ENCODE measurements at places on chromosomes 13 and 19.

DNA sequence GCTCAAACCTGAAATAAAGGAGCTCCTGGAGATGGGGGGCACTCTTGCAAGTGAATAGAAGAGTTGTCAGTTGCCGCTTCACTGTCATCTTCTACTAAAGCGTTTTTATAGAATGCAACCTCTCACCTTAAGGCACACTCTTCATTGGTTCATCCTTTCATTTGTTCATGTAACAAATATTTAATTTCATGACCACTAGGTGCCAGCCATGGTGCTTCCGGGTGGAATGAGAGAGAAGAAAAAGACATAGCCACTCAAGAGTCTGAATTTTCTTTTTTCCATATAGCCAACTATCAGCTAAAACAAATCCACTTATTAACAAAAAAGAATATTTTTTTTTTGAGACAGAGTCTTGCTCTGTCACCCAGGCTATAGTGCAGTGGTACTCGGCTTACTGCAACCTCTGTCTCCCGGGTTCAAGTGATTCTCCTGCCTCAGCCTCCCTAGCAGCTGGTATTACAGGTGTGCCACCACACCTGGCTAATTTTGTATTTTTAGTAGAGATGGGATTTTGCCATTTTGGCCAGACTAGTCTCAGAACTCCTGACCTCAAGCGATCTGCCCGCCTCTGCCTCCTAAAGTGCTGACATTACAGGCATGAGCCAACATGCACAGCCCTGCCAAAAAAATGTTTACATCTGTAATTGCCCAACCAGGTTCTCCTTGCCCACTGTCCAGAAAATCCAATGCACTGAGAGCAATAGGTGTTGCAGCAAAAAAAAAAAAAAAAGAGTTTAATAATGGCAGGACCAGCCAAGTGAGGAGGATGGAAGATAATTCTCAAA lies 22.1 kb upstream of the SACS start:
- DNase-seq: no peak

- no peak for DNase-seq
Observed at GRCh38 chr13:45782327-45783045, 69.1 kb downstream of the SIAH3 start.

DNA sequence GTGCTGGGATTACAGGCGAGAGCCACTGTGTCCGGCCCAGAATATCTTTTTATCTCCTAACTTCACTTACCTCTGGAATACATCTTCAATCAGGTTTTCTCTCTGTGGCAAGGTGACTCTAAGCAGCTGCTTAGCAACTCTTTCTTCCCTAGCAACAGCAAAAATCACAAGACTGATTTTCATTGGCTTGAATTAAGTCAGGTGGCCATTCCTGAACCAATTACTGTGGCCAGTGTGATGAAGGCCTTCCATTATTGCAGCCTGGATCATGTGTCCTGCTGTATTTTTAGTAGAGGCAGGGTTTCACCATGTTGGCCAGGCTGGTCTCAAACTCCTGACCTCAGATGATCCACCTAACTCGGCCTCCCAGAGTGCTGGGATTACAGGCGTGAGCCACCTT lies 9.0 kb upstream of the LTBP4 start:
- DNase-seq: no peak

- no peak for DNase-seq
Observed at GRCh38 chr13:47726394-47726793, 274.7 kb downstream of the SUCLA2 start.

GRCh38 chr13:26442541-26442940 lies 114.9 kb upstream of the WASF3 start:
- no peak for DNase-seq

GRCh38 chr13:27120811-27121210 lies 50.8 kb downstream of the USP12 start:
- DNase-seq: no peak

- no peak for DNase-seq
Observed at GRCh38 chr13:112060282-112060830, 6.6 kb upstream of the SOX1 start.

GRCh38 chr13:72728290-72728605 lies 525 bp downstream of the BORA start:
- no peak for DNase-seq

DNA sequence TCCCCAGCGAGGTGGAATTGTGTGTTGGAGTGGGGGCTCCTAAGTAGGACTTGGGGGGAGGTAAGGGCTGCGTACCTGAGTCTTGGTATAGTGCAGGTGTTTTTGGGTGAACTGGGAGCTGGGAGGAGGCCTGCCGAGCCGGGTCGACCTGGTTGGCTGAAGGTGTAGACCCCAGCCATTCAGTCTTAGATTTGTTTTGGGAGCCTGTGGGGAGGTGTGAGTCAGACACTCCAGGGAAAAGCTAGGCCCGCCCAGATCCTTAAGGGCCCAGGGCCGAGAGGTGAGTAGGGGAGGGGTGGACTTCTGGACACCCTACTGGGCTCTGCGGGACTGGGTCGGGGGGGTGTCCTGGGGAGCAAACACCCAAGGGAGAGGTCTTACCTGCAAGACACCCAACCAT lies 935 bp downstream of the CRB3 start:
- DNase-seq: no peak

GRCh38 chr19:46674416-46675178 lies 13.6 kb upstream of the DACT3 start:
- no peak for DNase-seq

DNA sequence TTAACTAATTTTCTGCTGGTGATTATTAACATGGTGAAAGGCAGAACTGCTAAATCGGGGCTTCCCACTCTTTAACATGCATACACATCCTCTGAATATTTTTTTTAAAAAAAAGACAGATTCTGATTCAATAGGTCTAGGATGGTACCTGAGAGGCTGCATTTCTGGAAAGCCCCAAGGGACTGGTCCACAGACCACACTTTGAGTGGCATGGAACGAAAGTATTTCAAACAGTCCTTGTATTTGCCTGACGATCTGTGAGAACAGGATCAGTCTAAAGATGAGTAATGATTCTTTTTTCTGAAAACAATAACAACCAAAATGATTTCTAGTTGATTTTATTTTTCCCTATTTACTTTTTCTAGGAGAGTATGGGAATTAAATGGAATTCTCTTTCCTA lies 16.7 kb upstream of the SPART start:
- DNase-seq: no peak

GRCh38 chr19:1825909-1826556 lies 14.0 kb upstream of the ATP8B3 start:
- peak; percentile 76 for DNase-seq

- no peak for DNase-seq
Observed at GRCh38 chr13:51444922-51445321, 7.9 kb downstream of the INTS6 start.

DNA sequence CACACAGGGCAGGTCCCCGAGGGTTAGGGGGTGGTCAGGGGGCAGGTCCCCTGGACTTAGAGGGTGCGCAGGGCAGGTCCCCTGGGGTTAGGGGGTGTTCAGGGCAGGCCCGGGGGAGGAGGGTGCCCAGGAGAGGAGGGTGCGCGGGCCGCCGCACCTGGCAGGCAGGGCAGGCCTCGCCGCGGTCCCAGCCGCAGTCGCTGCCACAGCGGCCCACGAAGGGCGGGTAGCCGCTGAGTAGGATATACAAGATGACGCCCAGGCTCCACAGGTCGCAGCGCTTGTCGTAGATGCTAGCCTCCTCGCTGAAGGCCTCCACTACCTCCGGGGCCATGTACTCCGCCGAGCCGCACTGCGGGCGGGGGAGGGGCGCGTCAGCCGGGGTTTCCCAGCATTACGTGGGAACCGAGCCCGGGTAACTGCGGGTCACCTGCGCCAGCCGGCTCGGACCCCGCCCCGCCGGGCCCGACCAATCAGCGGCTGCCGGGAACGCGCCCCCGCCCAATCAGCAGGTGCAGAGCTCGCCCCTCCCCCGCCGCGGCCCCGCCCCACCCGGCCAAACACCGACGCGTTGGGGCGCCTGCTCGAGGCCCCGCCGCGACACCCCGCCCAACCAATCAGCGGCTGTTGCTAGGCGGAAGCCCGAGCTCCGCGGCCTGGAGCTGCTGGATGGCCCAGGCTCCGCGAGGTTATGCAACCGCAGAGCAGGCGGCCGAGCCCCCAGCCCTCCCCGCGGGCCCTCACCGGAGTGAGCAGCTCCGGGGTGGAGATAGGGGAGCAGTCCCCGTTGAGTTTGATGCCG lies 9.2 kb downstream of the MKNK2 start:
- peak; percentile 100 for DNase-seq

DNA sequence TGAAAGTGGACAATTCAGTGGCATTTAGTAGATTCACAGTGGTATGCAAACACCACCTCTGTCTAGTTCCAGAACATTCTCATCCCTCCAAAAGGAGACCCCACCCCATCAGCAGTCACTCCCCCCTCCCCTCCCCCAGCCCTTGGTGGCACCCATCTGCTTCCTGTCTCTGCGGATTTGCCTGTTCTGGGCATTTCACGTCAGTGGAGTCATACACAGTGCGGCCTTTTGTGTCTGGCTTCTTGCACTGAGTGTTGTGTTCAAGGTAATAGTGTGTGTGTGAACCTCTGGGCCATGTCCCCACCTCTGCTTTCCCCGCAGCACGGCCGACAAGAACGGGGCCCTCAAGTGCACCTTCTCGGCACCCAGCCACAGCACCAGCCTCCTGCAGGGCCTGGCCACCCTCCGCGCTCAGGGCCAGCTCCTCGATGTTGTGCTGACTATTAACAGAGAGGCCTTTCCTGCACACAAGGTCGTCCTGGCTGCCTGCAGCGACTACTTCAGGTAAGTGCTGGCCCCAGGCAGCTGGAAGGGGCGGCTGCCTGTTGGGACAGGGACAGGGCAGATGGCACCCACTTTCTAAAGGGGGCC lies 19.4 kb upstream of the CRTC1 start:
- DNase-seq: no peak

- no peak for DNase-seq
Observed at GRCh38 chr13:61252213-61252612, 163.4 kb downstream of the PCDH20 start.

DNA sequence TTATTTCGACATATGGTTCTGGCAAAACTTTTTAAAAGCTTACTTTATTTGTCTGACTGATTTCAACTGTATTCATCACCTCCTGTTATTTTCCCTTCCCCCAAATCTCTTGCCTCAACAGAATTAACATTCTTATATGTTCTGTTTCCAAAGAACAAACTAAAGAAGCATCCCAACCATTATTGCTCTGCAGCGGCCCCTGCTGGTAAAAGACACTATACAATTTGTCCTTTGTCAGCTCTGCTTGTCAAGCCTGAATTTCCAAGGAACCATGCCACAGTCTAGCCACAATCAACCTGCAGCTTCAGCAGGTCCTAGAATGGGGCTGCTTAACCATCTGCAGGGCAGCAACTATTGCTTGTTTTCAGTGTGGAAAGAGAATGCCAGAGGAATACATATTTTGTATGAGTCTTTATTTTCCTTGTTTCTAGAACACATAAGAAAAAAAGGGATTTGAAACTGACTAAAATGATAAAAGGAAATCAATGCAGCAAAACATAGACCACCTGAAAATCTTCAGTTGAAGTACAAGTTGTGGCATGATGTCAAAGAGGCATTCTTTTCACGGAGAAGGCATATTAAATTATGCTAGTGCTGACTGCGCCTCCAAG lies 845.3 kb downstream of the DIAPH3 start:
- DNase-seq: peak; percentile 50

DNA sequence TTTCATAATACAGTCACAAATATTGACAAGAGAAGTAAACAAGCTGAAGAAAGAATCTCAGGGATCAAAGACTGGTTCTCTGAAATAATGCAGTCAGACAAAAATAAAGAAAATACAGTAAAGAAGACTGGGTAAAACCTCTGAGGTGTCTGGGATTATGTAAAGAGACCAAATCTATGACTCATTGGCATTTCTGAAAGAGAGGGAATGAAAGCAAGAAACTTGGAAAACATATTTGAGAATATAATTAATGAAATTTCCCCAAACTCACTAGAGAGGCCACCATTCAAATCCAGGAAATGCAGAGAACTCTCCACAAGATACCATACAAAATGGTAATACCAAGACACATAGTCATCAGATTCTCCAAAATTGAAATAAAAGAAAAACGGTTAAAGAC lies 53.0 kb upstream of the GPC6 start:
- DNase-seq: no peak

GRCh38 chr19:53102206-53102755 lies 941 bp downstream of the ZNF160 start:
- no peak for DNase-seq

DNA sequence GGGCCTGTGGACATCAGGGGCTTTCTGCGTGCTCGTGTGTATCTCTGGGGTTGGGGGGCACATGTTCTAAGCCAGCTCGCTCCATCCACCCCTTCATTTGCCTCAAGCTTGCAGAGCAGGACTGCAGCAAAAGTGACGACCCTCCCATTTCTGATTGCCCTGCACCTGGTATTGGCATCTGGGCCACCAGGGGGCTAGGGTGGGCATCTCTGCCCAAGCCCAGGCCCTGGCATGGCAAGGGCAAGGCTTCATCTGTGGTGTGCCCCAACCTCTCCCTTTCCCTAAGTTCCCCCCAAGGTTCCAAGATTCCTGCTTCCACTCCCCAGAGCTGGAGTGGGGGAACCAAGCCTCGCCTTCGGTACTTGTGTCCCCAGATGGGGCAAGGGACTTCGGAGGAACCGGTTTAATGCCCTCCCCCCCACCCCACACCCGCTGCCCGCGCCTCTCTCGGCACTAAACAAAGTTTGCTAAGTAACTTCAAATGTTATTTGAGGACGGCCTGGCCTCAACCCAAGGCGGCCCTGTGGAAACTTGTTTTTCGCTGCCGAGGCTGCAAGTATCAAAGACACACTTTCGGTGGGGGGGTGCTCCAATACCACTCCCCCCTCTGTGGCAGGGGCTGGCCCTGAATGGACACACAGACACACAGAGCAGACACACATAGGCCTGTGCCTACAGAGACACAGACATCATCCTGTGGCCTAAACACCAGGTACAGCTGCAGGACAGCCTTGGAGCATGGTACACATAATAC lies 12.2 kb downstream of the NFIX start:
- no peak for DNase-seq

DNA sequence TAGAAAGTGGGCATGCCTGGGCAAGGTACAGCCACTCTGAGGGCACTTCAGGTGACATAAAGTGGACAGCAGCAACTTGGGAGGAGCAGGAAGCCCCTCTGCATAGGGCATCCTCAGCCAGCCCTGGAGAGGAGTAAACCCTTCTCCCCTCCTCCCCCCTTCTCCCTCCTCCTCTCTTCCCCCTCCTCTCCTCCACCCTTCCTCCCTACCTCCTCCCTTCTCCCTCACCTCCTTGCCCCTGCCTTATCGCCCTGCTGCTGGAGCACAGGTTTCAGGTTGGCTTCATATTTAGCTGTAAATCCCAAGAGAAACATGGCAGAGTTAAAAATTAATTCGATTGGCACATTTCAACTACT lies 30.5 kb upstream of the ATP12A start:
- DNase-seq: no peak

- DNase-seq: no peak
Observed at GRCh38 chr13:60402022-60402421, 5.0 kb downstream of the TDRD3 start.

- DNase-seq: peak; percentile 97
Observed at GRCh38 chr19:681029-682019, 5.1 kb downstream of the FSTL3 start.
